Stimulated activated CD4-positive, alpha-beta T cell treated with anti-CD3 and anti-CD28 coated beads, Interleukin-1b, Interleukin-23, amount 100 ng/mL, for 4 hours (primary cell): ENCODE measurements at places on chromosomes 13 and 19.
A peak's percentile ranks its signal among the peaks of the same experiment; 100 is the strongest.

DNA sequence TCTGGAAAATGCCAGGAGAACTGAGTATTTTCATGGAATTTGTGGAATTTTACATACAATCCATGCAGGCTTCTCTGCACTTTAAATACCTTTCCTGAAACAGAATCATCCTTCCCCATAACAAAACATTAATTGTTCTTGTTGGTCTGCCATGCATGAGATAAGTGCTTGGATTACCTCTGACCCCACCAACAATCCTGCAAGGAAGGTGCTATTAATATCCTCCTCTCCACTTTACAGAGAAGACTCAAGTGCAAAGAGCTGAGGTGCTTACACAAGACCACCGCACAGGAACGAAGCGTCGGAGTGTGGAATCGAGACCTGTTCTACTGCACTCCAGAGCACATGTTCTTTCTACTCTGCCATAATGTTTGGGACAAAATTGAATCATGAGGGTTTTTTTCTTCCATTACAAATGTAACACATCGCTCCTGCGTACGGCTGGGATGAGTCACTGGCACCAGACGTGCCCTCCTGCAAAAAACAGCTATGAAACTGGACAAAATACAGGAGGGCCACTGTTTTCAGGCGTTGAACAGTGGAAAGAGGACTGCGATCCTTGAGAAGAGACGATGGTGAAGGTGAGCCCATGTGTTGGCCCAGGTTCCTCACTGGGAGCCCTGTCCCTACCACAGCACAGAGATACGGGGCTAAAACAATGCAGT is 12.9 kb upstream of the LRRC4B start:
- no peak for DNase-seq

GRCh38 chr19:13334801-13335481 is 171.3 kb downstream of the CACNA1A start:
- no peak for DNase-seq

DNA sequence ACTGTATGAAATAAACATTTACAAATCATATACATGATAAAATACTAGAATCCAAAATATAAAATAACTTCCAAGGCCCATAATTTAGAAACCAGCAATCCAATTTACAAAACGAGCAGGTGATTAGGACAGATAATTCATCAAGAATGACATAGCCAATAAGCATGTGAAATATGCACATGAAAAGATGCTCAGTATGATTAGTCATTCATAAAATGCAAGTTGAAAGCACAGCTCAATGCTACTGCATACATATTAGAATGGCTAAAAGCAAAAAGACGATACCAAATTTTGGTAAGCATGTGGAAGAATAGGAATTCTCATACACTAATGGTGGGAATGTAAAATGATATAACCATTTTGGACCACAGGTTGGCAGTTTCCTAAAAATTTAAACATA is 837.2 kb upstream of the MIR17HG start:
- no peak for DNase-seq

DNA sequence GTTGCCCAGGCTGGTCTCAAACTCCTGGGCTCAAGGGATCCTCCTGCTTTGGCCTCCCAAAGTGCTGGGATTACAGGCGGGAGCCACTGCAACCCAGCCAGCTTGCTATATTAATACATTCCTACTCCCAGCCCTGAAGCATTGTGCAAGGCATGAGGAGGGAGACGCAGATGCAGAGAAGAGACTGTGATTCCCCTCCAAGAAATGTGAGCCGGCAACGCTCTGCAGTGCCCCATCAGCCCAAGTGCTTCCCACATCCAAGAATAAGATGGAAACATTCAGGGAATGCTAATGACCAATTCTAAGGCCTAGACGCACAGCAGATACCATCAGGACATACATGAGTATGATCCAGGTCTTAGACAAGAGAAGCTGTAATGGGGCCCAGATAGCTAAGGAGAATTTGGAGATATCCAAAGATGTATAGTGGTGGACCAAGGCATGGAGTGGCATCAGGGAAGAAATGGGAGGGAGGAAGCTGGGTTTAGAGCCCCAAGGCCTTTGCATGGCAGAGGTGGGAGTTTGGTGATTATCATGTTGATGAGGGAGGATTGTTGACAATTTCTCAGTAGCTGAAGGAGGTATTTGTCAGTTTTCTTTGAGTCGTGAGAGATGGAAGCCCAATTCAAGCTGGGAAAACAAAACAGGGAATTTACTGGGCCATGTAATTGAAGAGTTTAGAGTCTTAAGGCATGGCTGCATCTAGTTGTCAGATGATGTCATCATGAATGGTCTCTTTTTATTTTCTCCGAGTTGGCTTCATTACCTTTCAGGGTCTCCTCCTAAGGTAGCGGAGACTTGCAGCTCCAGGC is 2.9 kb downstream of the PPM1N start:
- DNase-seq: no peak

GRCh38 chr13:94192431-94192975 is 287.0 kb downstream of the DCT start:
- DNase-seq: no peak

DNA sequence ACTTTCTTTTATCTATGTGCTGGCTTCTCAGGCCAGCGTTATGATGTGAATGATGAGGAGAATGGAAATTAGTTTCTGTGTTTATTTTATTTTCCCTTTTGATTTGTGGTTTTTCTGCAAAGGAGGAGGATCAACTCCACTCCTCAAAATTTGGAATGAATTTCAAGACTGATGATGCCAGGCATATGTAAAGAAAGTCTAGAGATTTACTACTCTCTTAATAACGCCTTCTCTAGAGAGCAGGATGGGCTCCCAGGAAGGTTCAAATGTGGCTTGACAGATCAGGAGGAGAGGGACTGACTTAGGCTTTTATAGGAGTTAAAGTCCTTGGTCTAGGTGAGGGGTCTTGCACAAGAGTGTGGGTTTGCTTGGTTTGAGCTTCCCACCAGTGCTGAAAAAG is 15.1 kb upstream of the POSTN start:
- no peak for DNase-seq

GRCh38 chr13:29937841-29938240 is 87.4 kb upstream of the UBL3 start:
- peak; percentile 21 for DNase-seq

DNA sequence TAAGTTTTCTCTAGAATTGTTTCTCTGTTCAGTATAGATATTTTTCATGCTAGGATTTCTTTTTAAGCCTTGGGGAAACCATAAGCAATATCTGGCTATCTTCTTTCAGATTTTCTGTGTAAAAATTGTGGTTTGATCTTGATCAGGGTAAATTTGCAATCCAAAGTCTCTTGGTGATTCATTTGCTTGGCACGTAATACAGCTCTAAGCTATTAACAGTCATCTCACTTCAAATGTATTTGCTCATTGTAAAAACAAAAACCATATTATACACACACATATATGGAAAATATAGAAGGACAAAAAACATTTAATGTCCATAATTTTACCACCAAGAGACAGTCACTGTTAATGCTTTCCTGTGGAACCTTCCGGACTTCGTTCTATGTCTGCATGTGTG is 191.0 kb downstream of the SHISA2 start:
- no peak for DNase-seq

DNA sequence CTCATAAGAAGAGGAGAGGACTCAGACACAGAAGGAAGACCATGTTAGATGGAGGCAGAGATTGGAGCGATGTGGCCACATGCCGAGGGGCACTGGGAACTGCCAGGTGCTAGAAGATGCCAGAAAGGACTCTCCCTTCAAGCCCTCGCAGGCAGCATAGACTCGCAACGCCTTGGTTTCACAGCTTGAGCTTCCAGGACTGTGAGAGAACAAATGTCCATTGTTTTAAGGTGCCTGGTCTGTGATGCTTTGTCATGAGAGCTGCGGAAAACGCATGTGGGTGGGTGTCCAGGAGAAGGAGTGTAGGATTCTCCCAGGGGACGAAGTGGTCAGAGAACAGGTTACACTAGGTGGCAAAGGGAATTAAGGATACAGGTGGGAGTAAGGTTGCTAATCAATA is 125.9 kb upstream of the USP29 start:
- no peak for DNase-seq

GRCh38 chr19:47762615-47763308 is 15.7 kb upstream of the SELENOW start:
- no peak for DNase-seq

- DNase-seq: no peak
These were observed 38.4 kb upstream of the CYP4F8 start for GRCh38 chr19:15576526-15577156.
